ENCODE measurements at places on chromosomes 5 and 9.

GRCh38 chr9:125515983-125516940 lies 190.7 kb downstream of the MAPKAP1 start:
- no peak for DNase-seq

- DNase-seq, result no peak
Observed at GRCh38 chr5:175034924-175035323, 310.5 kb downstream of the MSX2 start.

DNA sequence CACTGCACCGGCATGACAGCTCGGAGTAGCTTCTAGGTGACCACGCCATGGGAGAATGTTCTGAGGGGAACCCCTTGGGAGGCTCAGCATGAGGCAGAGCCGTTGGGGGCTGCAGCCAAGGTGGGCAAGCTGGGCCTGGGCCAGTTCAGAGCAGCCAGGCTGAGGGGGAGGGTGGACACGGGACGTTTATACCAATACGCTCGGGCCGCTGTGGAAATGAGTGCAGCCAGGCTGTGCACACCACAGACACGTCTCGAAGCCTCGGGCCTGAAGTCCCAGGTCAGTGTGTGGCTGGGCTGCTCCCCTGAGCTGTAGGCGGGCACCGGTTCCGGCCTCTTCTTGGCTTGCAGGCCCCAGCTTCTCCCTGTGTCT lies 28.9 kb upstream of the SLC12A7 start:
- no peak for DNase-seq

GRCh38 chr5:2207416-2208238 lies 324.9 kb upstream of the IRX4 start:
- DNase-seq, result no peak

DNA sequence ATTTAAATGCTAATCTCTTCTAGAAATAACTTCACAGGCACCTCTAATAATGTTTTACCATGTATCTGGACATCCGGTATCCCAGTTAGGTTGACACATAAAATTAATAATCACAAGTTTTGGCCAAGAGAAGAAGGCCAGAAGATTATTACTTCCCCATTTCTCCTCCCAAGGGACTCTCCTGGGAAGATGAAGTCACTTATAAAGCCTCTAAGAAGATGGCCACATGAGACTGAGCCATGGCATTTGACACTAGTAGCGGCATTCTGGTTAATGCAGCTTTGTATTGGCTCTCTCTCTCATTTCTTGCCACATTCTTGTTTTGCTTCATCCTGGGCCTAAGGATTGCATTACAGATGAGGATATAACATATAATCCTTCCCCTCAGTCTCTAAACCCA lies 34.5 kb upstream of the RASA1 start:
- no peak for DNase-seq

GRCh38 chr5:161358446-161358845 lies 188.1 kb downstream of the GABRB2 start:
- no peak for DNase-seq

DNA sequence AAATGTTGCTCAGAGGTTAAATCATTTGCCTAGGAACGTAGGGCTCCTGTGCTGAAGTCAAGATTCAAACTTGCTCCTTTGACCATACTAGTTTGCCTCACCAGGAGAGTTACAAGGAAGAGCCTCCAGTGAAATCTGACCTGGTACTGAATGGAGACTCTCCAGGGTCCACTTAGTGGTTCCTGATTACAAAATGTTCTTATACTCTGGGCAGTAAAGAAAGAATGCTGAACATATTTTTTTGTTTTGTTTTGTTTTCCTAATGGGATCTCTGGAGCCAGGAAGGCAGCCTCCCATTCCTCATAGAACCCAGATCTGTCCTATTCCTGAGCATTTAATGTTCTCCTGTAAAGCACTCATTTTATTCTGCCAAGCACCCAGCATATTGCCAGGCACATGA lies 256.5 kb upstream of the CLINT1 start:
- no peak for DNase-seq

DNA sequence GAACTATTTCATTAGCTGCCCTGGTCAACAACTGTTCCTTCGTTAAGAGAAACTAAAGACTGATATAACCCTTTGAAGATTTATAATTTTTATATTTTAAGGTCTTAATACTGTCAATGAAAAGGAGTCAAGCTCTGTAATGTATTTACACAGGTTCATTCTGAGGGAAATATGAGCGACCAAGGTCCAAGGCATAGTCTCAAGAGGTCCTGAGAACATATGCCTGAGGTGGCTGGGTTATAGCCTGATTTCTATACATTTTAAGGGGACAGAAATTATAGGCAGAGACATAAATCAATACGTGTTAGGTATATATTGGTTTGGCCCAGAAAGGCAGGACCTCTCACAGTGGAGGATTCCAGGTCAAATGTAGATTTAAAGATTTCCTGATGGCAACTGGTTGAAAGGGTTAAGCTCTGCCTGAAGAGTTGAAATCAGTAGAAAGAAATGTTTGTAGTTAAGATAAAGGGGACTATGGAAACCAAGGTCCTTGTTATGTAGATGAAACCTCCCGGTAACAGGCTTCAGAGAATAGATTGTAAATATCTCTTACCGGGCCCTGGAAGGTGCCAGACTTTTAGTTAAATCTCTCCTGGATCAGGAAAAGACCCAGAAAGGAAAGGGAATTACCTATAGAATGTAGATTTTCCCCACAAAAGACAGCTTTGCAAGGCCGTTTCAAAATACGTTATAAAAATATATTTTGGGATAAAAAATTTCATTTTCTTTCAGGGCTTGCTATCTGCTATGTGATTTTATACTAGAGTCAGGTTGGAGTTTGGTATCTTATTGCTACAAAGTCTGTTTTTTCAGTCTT lies 107.3 kb upstream of the PRLR start:
- no peak for DNase-seq

DNA sequence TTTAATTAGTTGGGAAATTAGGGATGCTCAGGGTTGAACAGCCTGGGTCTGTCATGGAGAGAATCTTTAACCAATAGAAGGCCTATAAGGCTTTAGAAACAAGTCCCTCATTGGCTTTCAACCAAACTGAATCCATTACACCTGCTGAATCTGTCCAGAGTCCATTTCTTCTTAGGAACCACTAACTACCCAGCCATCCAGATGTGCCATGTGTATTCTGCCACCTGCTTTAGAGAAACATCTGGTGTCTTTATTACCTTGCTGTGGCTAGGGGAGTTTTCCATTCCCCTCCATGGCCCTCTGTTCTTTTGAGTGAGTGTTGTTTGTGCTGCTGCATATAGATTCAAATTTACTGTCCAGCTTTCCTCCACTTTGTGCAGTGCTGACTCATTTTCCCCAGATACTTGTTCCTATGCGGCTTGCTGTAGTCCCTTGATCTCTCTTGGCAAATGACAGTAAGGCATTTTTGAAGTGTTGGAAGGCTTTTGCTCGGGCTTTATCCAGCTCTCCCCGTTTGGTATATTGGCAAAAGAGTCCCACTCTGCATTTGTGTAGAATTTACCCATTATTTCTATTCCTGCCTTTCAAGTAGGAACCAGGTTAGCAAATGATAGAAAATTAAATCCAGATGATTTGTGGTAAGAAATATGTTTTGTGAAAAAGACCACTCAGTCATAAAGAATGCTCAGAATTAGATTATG lies 54.6 kb downstream of the NLN start:
- DNase-seq, result no peak

DNA sequence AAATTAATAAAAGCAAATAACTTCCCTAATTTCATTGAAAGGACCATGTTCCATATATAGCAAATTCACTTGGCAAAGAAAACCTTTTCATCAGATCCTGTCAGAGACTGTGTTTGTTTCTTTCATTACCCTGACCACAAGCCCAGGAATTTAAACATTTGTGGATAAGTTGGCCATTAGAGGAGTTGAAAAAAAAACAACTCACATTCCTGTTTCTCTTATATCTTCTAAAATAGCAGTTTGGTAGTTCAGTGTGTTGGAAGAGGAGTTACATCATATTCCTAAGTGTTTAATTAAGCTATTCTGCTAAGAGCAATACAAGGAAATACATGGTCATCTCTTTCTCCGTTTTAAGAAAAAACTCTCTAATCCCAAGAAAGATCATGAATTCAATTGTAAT lies 505.6 kb downstream of the TLE1 start:
- DNase-seq, result no peak

DNA sequence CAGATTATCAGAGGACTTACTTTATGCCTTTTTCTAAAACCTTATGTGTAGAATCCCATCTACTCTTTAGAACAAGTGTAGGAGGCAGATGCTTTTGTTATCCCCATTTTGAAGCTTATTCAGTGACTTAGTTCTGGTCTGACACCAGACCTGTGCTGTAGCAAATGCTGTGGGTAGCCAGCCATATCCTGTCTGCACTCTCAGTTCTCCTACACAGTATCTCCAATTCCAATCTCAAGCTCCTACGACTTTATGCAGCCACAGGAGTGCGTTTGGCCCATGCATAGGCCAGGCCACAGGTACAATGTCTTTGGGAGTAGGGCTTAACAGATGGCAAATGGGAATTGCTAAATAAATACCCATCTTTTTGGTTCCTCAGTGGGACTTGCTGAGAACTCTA lies 292.6 kb downstream of the MCTP1 start:
- no peak for DNase-seq

DNA sequence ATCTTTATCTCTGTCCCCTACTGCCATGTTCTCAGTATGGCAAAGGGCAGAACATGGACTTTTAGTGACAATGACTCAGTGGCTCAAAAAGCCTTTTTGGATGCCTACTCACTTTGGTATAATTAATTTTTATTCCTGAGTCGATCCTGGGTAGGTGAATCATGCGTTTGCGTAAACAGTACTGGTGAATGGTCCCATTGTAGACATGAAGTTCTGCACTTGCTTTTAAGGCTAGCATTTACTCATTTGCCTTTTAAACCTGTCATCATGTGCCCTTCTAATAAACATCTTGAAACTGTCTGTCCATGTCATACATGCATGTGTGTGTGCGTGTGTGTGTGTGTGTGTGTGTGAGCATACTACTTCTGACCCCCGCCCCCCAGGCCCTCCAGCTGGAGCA lies 223.0 kb downstream of the AUH start:
- no peak for DNase-seq

DNA sequence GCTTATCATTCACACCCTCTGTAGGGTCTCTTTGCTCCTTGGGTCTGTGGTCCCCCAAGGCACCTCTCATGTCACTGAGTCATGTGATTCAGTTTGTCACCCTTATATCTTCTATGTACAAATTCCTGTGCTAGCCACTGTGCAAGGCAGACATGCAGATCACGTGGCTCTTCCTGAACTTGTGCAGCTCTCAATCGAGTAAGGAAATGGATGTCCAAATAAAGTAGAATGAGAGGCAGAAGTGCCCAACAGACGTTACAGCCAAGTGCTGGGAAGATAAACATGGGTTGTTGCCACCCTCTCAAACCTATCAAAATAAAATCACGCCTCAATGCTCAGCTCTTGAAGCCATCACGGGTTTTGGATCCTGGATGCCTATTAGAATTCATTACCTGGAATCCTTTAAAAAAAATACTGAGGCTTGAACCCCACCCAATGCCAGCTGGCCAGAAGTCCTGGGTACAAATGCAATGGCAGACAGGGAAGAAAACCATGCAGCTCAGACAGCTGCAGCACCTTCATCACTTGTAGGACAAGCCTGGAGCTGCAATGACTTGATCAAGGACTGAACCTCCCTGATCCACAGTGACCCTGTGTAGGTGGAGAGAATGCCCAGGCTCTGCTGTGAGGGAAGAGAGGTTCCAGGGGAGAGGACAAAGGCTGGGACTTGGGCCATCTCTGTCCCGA lies 228.7 kb upstream of the DAP start:
- DNase-seq, result no peak

DNA sequence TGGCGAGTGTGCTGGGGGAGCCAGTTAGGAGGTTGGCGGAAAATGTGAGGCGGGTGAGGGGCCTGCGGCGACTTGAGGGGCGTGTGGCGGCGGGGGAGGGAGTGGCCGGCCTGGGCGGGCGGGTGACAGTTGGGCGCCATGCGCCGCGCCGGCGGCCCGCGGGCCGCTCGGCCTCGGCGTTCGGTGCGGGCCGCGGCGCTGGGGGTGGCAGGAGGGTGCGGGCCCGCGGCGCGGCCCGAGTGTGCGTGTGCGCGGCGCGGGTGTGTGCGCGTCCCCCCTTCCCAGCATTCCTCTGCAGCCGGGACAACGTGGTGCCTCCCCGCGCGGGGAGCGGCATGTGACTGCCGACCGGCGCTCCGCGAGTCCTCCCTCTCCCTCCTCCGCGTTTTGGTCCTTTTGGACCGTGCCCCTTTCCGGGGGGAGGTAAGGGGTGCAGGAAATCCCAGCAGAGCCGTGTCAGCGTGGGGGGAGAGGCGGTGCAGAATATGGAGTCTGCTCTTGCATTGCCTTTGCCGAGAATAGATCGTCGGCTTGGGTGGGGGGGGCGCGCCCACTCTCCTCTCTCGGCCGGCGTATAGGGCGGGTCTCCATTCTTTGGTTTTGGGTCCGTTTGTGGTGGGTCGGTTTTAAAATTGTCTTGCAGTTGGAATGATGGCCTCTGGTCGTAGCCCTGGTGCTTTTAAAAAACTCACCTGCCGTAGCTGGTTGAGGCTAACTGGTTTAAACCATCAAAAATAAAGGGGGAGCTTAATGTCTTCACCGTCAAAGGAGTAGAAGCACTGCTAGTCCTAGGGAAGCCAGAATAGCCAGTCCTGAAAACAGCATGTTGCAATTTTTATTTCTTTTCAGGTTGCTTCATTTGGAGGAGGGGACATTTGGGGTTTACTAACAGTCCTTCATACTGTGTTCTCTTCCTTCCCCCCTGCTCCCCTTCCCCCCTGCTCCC lies 2.0 kb downstream of the LARP1 start:
- DNase-seq, result peak; percentile 66

DNA sequence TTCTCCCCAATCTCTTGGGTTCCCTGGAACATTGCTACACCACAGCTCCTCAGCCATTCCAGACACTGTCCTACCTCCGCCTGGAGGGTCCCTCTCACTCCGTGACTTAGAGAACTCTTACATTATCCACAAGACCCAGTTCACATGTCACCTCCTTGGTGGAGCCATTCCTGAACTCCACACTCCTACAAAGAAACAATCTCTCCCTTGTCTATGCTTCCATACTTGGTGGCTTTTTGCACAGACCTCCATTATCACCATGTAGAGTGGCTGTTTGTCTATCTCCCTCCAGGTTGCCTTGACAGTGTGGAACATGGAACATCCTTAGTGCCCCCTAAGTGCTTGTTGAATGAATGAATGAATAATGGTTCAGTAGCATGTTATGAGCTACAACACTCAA lies 105.9 kb downstream of the PAX5 start:
- no peak for DNase-seq

DNA sequence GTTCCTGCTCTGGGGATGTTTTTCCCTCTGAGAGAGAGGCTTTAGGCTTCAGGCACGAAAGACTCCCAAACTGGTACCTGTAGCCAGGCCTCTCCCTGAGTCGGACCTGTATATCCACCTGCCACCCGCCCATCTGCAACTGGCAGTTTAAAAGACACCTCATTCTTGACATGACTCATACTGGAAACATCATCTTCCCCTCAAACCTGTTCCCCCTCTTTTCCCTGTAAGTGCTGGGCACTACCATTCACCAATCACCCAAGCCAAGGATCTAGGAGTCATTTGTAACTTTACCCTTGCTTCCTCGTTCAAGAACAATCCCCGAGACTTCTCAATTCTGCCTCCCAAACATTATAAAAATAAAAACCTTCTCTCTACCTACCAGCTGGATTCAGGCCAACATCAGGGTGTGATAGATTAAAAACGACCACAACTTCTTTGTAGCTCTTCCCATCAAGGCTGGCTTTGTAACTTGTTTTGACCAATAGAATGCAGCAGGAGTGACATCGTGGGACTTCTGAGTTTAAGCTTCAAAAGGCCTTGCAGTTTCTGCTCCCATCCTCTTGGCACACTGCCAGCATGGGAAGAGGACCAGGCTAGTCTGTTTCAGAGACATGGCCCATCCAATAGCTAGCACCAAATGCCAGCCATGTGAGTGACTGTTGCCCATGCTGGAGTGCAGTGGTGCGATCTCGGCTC lies 1.8 kb upstream of the WDR31 start:
- DNase-seq, result peak; percentile 67

Measured in ureter (tissue), 1 donor.